ENCODE measurements at places on chromosomes 1 and 21.

- no peak for DNase-seq
Measured at GRCh38 chr1:221772117-221772516, 30.2 kb upstream of the DUSP10 start.

DNA sequence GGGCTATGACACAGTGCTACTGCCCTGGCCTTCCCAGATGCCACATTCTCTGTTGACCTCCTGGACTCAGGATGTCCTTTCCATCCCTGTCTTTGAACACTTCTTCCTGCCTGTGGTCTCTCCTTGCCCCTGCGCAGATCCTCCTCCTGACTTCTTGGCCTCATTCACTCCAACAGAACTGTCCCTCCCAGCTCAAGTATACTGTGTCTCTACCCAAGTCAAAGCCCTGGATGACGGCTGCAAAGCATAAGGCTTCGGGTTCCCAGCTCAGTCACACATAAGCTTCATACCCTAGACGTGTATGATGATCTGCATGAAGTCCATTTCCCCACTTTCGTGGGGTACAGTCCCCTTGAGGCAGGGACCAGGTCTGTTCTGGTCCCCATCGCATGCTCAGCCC lies 328.2 kb upstream of the VAMP3 start:
- DNase-seq, result no peak

DNA sequence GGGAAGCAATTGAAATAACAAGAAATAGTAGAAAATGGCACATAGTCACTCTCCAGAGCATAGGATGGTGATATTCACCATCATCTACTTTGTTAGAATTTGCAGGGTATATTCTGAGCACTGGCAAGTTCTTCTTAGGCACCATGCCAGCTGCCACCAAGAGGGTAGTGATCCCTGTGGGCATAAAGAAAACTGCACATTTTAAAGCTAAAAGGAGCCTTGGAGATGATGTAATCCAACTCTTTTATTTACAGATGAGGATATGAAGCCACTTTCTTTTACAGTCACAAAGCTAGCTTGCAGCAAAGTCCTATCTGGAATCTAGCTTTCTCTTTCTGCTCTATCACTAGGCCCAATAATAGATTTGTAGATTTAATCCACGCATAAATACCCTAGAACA lies 69.0 kb downstream of the PTGER3 start:
- peak; percentile 37 for DNase-seq

- DNase-seq, result peak; percentile 36
Measured at GRCh38 chr1:234143681-234144080, 229.6 kb upstream of the COA6 start.

DNA sequence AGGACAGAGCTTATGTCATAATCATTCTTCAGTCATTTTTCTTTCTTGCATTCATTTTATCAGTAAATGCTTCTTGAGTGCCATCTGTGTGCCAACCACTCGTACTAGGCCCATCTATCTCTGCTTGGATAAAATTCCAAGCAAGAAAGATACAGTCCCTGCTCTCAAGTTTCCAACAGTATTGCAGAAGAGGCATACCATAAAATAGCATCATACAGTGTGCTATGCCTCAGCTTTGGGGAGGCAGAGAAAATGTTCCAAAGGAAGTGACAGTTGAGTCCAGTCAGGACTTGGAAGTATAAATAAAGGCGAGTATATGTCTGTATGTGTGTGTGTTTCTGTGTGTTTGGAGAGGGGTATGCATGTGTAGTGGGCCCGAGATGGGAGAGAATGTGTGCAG lies 113.4 kb upstream of the HOOK1 start:
- DNase-seq, result no peak

DNA sequence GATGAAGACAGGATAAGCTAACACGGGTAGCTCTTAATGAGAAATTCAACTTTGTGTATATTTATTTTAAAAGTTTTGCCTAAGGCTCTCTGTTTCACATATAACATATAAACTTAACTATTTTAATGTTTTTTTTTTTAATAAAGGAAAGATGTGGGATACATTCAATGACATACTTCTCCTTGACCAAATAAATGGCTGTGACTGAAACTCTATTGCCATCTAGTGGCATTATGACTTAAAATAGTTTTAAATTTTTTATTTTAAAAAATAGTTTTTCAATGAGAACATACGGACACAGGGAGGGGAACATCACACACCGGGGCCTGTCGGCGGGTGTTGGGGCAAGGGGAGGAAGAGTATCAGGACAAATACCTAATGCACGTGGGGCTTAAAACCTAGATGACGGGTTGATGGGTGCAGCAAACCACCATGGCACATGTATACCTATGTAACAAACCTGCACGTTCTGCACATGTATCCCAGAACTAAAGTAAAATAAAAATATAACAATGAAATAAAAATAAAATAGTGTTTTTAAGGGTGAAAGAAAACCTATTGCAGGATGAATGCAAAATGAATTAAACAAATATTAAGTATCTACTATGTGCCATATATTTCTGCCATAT lies 83.4 kb downstream of the LYST start:
- peak; percentile 59 for DNase-seq

- DNase-seq, result no peak
Measured at GRCh38 chr1:181984006-181984405, 77.5 kb downstream of the ZNF648 start.

DNA sequence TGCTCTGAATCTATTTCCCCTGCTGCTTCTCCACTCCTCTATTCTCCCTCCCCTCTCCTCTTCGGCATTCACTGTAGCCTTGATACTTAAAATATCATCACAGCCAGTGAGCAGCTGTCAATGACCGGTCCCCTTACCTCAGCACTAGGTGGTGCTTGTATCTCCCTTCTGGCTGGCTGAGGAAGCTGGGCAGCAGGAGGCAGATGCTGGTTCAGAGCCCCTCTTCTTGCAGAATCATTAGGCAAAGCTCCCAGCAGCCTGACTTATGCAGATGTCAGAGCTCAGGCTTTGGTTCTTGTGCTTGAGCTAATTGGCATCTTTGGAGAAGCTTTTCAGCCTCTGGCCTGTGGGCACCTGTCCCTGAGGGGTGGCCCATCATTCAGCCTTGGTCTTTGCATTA lies 31.9 kb upstream of the KCNA2 start:
- DNase-seq, result peak; percentile 5

- no peak for DNase-seq
Measured at GRCh38 chr1:61852670-61853015, 110.4 kb downstream of the PATJ start.

GRCh38 chr1:157691285-157691920 lies 9.2 kb downstream of the FCRL3 start:
- peak; percentile 41 for DNase-seq

- peak; percentile 89 for DNase-seq
Measured at GRCh38 chr1:155320661-155321617, at the start of gene RUSC1. TSS of gene RUSC1 (plus strand) at chr1:155320894. CDS start at chr1:155321774, 880 bp downstream.

DNA sequence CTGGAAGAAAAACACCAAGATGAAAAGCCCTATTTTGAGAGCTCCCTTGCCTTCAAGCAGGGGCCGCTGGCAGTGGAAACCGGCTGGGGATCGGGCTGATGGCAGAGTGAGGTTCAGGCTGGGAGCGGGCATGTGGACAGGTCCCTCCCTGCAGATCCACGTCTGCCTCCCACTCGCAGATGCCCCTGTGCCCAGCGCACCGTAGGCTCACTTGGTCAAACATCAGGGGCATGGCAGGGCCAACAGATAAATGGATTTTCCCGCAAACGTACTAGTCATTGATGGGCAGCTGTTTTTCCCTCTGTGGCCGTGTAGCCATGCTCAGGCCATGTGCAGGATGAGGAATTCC lies 6.6 kb upstream of the C1orf174 start:
- DNase-seq, result no peak

DNA sequence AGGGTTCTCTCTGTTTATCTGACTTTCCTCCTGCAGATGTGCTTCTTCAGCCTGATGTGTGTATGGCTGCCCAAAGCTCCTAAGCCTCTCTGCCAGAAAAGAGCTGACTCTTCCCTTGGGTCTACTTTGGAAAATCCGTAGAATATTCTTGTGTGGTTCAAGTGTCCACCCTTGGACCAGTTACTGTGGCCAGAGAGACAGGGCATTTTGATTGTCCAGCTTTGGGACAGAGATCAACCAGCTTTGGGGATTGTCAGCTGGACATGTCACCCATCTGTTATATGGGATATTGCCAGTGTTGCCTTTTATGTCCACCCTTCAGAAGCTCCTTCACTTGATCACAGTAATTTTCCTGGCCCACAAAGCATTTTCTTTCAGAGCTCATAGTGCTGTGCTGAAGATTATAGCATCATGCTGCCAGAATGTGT lies 126.2 kb upstream of the L1TD1 start:
- DNase-seq, result peak; percentile 69

DNA sequence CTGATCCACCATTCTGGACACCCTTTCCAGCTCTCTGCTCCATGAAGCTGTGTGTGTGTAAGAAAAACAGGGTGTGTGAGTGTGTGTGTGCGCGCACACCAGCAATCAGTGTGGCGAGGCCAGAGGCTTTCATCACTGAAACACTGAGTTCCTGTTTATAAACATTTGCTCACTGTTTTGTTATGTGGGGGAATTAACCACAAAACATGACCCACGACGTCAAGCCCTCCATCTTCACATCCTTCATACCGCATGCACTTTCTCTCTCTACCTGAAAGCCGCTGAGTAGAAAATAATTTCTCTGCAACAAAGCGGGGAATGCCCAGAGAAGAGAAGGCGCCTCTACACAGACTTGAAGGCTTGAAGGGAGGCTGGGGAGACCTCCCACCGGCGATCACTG lies 148.9 kb upstream of the IRF2BP2 start:
- DNase-seq, result no peak

DNA sequence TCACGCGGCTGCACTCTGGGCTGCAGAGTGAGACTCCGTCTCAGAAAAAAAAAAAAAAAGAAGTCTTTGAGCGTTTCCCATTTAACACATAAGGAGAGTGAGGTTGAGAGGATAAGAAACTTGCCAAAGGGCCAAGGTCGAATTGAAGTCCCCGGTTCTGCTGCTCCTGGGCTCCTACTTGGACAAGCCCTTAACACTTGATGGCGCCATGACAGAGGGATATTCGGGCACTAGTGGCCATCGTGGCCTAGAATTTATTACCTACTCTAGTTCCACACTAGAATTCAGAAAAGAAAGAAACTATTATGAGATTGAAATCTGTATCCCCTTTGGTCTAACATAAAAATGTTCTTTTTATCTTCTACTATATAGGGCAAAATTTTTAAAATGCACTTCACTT lies 65.7 kb upstream of the NEK2 start:
- peak; percentile 52 for DNase-seq

DNA sequence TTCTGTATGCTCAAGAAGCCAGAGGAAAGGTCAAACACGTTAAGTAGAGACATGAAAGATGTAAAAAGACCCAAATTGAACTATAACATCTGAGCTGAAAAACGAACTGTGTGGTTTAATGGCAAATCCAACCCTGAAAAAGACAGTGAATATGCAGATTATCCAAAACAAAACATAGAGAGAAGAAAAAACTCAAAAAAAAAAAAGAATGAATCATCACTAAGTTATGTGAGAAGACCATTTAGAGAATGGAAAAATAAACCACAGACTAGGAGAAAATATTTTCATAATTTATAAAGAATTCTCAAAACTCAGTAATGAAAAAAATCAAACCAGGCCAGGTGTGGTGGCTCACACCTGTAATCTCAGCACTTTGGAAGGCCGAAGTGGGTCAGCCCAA lies 253.3 kb downstream of the PLPP3 start:
- DNase-seq, result no peak

DNA sequence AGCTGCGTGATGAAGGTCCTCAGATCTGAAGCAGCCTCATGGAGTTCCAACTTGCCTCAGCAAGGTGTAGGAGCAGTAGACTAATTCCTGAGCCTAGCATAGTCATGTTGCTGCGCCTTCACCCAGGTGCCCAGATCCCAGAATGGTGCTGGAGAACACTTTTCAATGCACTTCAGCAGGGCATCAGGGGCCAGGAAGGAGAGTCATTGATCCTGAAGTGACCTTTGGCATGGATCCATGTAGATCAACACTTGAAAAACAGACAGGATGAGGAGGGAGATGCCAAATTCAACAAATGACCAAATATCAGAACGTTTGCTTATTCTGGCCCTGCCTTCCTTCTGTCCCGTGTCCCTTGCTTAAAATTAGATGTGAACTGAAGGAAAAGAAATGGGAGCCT lies 91.9 kb downstream of the LEPR start:
- peak; percentile 39 for DNase-seq

Data from NCI-H69 (cell line).